ENCODE measurements at places on chromosomes 3 and 15. TPM values are rescaled to one million over a fixed set of nuclear protein-coding genes. Genes with fewer than 3 reads are reported as not detected.

Gene GP5
- total RNA-seq: 0.24 TPM

Gene LRRC49
- total RNA-seq: 23.9 TPM

Gene OR5H15
- not detected for total RNA-seq

Gene GLDN
- total RNA-seq: 2.1 TPM

Gene HRG
- total RNA-seq: not detected

Gene DTX3L
- 17.5 TPM for total RNA-seq

Gene CCK
- total RNA-seq: 5.9 TPM

Gene MAGEL2
- total RNA-seq: 0.52 TPM

Gene ANKUB1
- not detected for total RNA-seq

Gene SERPINI1
- total RNA-seq: 1.6 TPM

Gene TRIM69
- total RNA-seq: 15.9 TPM

Gene MOBP
- total RNA-seq: not detected

Gene TAGLN3
- not detected for total RNA-seq

Gene CNTN4
- total RNA-seq: 2.3 TPM

All from epithelial cell of alveolus of lung (primary cell).